CD14-positive monocyte (primary cell): ENCODE measurements at places on chromosomes 6 and 20. TPM values are rescaled to one million over a fixed set of nuclear protein-coding genes. Genes with fewer than 3 reads are reported as not detected.
A peak's percentile ranks its signal among the peaks of the same experiment; 100 is the strongest.

DNA sequence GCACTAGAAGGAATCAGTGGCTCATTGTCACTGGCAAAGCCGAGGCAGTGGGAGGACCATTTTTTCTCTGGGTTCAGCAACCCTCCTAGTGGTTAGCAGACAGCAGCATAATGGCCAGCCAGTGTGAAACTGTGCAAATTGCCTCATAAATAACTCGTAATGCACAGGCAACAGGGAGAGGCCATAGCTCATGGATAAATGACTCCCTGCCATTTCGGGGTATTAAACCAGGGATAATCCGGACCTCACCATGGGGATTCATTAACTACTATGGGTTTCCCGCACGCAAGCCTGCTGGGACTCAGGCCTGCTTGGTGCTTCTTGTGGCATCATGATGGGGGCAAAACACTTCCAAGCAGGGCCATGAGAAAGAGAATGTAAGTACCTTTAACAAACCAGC is 158.2 kb upstream of the CHD6 start:
- DNase-seq, result no peak
- no peak overlapping the region for H3K4me3 ChIP-seq
- H3K27ac ChIP-seq, result no peak overlapping the region

DNA sequence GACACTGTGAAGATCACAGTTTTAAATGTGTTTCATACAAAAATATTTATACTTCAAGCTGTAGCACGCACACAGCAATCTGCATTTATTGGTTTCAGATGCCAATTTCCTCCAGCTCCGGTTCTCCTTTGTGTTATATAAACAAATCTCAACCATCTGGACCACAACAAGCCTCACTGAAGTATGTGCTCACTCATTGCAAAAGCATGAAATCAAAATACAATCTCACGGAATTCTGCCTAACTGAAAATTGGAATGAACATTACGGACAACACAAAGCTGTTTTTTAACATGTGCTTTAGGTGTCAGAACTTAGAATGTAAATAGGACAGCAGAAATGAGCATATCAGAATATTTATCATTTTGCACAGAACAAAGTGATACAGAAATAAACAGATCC is 38.0 kb downstream of the RCAN2 start:
- H3K27ac ChIP-seq, result no peak overlapping the region
- H3K4me1 ChIP-seq, result no peaks in the 10 kb centered on the region
- H3K36me3 ChIP-seq, result no peaks in the 10 kb centered on the region
- H3K4me3 ChIP-seq, result no peak overlapping the region
- H3K27me3 ChIP-seq, result no peaks in the 10 kb centered on the region

DNA sequence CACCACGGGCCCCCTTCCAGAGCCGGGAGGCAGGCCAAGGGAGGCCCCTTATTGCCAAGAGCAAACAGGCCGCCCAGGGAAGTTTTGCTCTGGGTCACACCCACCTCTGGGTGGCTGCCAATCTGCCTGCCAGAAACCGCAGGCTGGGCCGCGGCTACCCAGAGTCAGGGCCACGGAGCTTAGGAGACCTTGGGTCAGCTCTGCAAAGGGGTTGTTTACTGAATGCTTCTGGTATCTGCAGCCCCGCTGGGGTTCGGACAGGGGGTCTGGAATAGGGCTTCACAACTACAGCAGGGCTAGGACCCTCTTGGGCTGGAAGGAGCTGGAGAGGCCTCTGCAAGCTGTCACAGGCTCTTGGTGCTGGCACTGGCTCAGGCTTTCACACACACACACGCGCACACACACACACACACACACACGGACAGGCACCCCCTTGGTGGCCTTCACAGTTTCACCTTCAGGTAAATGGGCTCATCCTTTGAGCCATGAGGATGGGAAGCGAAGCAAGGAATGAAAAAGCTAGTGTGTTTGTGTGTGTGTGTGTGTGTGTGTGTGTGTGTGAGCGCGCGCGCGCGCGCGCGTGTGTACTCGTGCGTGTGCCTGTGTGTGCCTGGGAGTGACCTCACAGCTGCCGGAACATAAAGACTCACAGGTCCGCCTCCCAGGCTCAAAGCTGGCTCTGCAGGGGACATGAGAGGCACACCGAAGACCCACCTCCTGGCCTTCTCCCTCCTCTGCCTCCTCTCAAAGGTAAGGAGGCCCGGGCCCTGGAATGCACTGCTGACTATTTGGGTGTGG is at the start of gene CCN5:
Gene CCN5, plus strand, starts transcription at position 669 of the 798 bp plus-strand sequence. Its CDS starts 22 bp downstream, at position 691.
- peaks cover 7% of the 10 kb centered on the region for H3K4me1 ChIP-seq
- no peak within 1 kb of the TSS for H3K27ac ChIP-seq
- no peaks in the 10 kb centered on the region for H3K27me3 ChIP-seq
- H3K36me3 ChIP-seq, result no peaks in the 10 kb centered on the region
- DNase-seq, result no peak

GRCh38 chr6:13468839-13469238 is 18.6 kb downstream of the GFOD1 start:
- peaks cover 6% of the 10 kb centered on the region for H3K36me3 ChIP-seq
- no peak overlapping the region for H3K4me3 ChIP-seq
- no peaks in the 10 kb centered on the region for H3K27me3 ChIP-seq
- peaks cover 30% of the 10 kb centered on the region for H3K4me1 ChIP-seq
- DNase-seq, result no peak
- no peak overlapping the region for H3K27ac ChIP-seq

DNA sequence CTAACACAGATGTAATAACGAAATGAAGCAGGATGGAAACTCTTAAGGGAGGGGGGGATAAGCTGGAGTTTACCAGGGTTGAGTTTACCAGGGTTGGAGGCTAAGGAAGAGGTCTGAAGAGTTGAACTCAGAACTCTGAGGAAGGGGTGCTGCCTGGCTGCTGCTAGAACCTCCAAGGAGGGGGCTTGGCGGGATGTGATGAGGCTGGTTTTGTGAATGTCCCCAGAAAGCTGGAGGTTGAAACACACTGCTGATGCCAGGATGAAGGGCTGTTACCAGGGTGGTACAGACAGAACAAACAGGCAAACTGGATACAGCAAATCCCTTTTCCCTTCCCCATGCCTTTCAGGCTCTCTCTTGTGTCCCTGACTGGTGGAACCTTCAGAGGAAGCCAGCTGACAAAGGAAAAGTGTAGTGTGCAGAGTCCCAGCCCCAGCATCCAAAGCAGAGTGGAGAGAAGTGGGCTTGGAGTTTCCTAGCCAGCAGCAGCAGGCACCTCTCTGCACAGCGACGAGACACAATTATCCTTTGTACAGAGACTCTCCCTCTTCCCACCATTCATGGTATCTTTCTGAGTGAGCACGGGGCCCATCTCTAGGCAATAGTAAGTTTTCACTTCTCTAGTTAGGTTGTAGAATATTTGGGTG is 23.7 kb downstream of the UBE2V1 start:
- no peak overlapping the region for H3K4me3 ChIP-seq
- peaks cover 58% of the 10 kb centered on the region for H3K36me3 ChIP-seq
- peaks cover 25% of the 10 kb centered on the region for H3K4me1 ChIP-seq
- no peak for DNase-seq
- no peak overlapping the region for H3K27ac ChIP-seq

- peak overlapping the region; percentile 12 for H3K27ac ChIP-seq
- no peaks in the 10 kb centered on the region for H3K36me3 ChIP-seq
- DNase-seq, result peak; percentile 66
- H3K4me1 ChIP-seq, result peaks cover 45% of the 10 kb centered on the region
Observed at GRCh38 chr6:2862712-2863181, 21.1 kb upstream of the SERPINB1 start.

DNA sequence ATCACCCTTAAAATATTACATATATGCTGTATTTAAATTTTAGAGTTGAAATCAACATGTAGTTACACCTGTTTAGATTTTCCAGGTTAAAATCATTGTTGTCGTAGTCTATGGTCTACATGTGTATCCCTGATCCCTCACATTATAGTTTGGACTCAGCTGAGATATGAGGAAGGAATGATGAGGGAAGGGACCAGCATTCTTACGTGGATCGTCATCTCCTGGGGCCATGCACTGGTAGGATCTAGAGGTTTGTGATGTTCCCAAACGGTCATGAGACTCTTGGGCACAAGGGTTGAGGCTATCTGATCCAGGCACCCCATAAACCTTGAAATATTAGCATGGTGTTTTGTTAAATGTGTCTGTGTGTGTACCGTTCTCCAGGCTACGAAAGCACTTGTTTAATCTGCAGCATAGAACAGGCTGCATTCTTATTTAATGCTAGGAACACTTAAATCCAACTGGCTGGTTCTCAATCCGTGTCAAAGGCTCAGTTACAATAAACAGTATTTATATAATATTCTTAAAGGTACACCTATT is 55.4 kb downstream of the IPCEF1 start:
- peaks cover 72% of the 10 kb centered on the region for H3K4me1 ChIP-seq
- DNase-seq, result no peak
- H3K27ac ChIP-seq, result no peak overlapping the region
- no peak overlapping the region for H3K4me3 ChIP-seq

DNA sequence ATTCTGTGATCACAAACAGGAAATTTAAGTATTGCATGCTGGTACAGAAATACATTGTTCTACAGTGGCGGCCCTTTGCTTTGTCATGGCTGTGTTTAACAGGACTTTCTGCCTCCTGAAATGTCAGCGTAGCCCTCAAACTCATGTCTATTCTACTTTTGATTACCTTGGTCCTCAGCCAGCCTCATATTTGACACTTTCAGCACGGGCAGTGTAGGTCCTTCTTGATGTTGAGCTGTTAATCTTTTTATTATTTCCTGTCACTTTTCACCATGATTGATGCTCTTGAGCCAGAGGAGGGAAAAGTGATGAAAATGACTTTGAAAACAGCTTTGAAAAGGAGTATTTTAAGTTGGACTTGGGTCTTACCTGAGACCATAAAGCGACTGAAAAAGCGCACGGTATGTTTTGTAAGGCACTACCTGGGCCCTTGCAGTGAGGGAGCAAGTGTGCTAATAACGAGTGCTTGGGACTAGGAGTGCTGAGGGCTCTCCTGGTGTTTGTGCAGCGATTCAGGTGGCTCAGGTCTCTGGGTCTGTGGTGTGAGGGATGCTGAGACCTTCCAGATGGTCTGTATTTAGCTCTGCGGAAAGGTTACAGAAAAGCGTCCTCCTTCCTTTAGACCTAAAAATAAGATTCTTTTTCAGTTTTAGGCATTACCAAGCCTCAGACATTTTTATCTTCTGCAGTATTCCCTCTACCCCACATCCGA is 45.2 kb upstream of the RREB1 start:
- no peak overlapping the region for H3K4me3 ChIP-seq
- H3K4me1 ChIP-seq, result peaks cover 18% of the 10 kb centered on the region
- DNase-seq, result no peak
- H3K36me3 ChIP-seq, result no peaks in the 10 kb centered on the region
- H3K27ac ChIP-seq, result no peak overlapping the region

DNA sequence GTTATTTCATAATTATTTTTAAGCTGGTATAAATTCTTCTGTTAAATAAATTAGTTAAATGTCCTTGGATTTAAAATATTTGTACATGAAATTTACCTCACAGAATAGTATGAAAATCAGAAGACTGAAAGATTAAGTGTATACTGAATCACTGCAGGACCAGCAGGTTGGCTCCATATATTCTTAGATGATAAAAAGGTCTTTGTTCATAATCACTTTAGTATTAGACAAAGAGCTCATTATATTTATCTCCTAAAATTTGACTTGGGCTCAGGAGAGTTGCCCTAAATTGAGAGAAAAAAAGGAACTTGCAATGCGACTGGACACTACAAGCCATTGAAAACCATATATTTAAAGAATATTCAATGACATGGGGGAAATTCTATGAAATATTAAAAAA is 766.4 kb upstream of the CITED2 start:
- no peaks in the 10 kb centered on the region for H3K4me1 ChIP-seq
- no peaks in the 10 kb centered on the region for H3K36me3 ChIP-seq
- no peak overlapping the region for H3K27ac ChIP-seq
- no peak for DNase-seq
- no peaks in the 10 kb centered on the region for H3K27me3 ChIP-seq

Gene TREM1
- polyA plus RNA-seq, result 303 TPM

Gene TP53TG5
- polyA plus RNA-seq, result not detected in 2 replicates

Gene VSX1
- polyA plus RNA-seq, result not detected in 2 replicates

Gene FOXA2
- polyA plus RNA-seq, result not detected in 2 replicates

- H3K4me1 ChIP-seq, result peaks cover 8% of the 10 kb centered on the region
- H3K36me3 ChIP-seq, result peaks cover 30% of the 10 kb centered on the region
- no peak overlapping the region for H3K27ac ChIP-seq
- no peaks in the 10 kb centered on the region for H3K27me3 ChIP-seq
- no peak overlapping the region for H3K4me3 ChIP-seq
Observed at GRCh38 chr6:106110164-106110826, 24.2 kb downstream of the PRDM1 start.

DNA sequence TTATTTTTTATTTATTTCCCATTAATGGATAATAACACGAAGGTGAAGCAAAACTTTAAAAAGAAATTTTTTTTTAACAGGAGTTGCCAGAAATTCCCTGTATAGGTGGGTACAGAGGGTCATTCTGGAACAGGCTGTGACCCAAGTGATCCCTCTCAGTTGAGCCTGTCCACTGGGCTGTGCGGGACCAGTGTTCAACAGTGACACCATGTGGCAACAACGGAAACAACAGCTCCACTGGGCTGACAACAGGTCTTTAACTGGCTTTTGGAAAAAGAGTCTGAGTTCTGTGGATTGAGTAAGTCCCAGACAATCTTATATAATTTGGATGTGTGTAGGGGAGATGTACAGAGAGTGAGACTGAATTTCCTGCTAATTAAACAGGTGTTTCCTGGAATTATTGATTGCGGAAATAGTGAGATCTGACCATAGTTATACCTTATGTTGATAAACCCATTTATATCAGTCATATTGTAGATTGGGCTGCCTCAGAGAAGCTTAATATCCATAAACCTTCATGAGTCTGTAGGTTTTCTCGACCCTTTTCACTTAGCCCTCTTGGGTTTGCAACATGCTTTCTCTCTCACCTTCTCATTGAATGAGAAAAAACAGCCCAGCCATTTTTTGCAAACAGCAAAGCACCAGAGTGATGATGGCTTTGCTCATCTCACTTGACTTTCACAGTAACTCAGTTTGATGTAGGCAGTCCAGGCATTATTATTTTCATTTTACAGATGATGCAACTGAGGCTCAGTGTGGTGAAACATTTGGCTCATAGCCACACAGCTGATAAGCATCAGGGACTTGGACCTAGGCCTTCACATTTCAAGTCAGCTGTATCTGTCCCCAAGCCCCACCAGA is 17.5 kb downstream of the KIAA1755 start:
- DNase-seq, result no peak
- H3K36me3 ChIP-seq, result no peaks in the 10 kb centered on the region
- no peaks in the 10 kb centered on the region for H3K4me1 ChIP-seq
- H3K4me3 ChIP-seq, result no peak overlapping the region
